ENCODE measurements at places on chromosomes 5 and 9.

GRCh38 chr5:151523335-151523734 lies 67.8 kb downstream of the FAT2 start:
- DNase-seq = peak; percentile 22

DNA sequence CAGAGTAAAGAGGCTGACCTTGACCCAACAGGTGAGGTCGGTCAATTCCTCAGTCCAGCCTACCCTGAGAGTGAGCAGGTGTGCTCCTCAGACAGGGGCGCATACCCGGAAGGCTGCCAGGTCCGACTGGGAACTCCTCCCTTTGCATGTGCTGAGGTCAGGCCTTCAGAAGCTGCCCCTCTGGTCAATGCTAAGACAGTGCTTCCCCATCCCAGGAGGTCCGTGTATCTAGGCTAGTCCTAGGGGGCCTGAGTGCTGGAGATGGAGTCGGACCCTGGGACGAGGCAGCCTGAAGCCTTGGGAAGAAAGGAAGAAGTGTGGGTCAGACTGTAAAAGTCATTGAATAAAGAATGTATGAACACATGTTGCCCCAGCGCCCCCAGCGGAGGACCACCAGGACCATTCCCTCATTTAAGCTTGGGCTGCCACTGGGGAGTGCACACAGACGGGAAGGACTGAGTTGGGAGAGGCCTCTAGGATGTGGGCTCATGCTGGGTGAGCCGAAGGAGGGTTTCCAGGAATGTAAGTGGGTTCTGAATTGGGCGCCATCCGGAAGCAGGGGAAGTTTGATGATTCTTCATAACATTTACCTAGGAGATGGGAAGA lies 41.0 kb upstream of the GFPT2 start:
- DNase-seq = no peak

- no peak for DNase-seq
Observed at GRCh38 chr9:117028103-117028858, 341.2 kb downstream of the TRIM32 start.

DNA sequence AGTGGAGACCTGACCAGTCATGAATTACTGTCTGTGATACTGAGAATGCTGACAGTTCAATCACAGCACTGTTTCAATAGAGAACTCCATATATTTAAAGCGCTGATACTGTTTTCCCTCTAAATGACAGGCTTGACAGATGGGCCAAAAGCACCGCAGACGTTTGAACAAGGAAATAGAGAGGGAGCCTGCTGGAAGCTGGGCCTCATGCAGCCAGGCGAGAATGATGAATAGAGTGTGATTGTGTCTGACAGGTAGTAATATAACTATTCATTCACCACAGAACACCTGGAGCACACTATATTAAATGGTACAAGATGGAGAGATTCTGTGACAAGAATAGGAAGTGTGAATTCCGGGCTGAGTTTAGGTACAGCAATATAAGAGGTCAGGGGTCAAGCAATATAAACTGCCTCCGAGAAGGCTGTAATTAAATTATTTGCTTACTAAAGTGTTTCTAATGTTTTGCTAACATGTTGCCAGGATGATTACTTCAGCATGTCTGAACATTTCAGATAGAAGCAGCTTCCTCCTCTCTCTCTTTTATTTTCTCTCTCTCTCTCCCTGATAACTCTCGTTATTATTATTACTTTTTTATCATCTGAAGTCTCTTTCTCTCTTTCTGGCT lies 297.7 kb downstream of the CSNK1G3 start:
- DNase-seq = no peak

- DNase-seq = no peak
Observed at GRCh38 chr9:103430469-103430868, 435.3 kb downstream of the CYLC2 start.

DNA sequence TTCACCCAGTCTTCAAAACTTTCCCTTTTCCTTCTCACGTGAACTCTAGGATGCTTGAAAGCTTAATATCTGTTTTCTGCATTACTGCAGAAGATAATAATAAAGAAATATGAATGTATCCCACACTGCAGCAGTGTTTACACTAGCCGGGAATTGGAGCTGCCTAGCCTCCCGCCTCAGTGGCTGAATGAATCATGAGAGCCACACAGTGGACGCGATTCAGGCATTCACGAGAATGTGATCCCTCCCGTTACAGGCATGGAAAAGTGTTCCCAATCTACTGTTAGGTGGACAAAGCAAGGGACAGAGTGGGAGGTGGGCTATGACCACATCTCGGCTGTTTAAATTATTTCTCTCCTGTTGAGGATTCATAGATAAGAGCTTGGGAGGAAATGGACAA lies 69.4 kb upstream of the CTSL start:
- DNase-seq = no peak

- DNase-seq = no peak
Observed at GRCh38 chr5:133824661-133825254, 143.7 kb downstream of the C5orf15 start.

- DNase-seq = no peak
Observed at GRCh38 chr5:122442938-122443337, 130.9 kb downstream of the SNCAIP start.

- DNase-seq = no peak
Observed at GRCh38 chr5:132008163-132008473, 3.3 kb downstream of the ACSL6 start.

DNA sequence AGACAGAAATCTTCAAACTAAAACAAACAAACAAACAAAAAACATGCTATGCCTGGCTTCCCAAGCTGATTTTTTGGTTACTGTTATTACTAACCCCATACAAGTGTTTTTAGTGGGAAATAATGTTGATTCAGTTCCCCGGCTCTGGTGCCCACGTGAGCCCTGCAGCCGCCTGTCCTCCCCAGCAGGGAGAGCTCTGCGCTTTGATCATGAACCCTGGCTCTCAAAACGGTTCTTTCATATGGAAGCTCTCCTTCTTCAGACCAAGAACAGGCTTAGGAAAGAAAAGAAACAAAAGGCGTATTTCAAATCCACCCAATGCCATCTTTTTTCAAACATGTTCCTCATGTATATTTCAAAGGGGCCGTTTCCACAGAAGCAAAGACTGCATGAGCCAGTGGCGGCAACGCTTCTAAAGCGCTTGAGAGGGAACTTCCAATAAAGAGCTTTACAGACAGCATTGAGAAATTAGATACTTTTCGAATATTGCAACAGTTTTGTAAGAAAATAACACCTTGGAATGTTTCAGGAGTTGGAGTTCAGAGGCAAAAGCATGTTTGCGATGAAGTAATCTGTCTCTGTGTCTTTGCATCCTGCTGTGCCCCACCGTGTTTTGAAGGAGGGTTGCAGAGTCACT lies 74.8 kb downstream of the ICE1 start:
- DNase-seq = no peak

DNA sequence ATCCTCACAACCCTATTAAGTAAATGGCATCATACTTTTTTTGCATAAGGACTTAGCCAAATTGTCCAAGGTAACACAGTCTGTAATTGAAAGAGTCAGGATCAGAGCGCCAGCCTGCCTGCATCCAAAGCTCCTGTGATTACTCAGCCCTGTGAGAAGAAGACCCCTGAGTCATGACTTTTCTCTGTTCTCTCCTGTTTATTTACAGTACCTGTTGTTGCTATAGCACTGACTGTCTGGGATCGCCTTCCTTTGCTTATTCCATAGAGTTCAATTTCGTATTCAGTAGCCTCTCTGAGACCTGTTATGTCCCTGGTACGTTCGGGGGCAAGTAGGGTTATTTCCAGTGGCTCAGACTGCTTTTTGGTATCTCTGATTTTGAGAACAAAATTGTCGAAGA lies 71.8 kb downstream of the TNC start:
- DNase-seq = no peak

All from CD4-positive, CD25-positive, alpha-beta regulatory T cell (primary cell).